ENCODE measurements at places on chromosomes 11 and 22.
A peak's percentile ranks its signal among the peaks of the same experiment; 100 is the strongest.

- no peak for DNase-seq
These were observed 422 bp downstream of the GLB1L2 start for GRCh38 chr11:134332189-134332631.

DNA sequence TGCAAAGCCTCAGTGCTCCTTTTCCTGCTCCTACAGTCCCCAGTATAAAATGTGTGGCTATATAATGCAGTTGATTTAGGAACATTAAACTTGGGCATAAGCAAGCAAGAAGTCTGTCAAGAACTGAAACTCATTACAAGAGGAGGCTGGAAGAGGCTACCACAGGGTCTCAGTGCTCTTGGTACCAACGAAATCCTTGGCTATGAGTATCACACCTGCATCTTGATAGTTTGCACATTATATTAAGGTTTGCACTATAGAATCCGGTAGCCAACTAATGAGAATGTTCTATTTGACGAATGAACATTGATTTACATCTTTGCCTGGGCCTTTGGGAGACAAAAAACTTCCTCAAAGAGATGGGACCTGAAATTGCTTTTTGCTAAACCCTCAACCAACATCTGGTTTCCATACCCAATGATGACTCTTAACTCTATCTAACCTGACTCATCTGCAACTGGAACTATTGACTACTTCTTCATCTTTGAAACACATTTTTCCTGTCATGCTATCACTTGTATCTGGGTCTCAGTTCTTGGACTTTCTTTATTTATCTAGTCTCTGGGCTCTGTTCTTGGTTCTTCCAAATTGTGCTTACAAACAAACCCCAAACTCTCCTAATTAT is 207.2 kb upstream of the CTSC start:
- DNase-seq, result no peak

DNA sequence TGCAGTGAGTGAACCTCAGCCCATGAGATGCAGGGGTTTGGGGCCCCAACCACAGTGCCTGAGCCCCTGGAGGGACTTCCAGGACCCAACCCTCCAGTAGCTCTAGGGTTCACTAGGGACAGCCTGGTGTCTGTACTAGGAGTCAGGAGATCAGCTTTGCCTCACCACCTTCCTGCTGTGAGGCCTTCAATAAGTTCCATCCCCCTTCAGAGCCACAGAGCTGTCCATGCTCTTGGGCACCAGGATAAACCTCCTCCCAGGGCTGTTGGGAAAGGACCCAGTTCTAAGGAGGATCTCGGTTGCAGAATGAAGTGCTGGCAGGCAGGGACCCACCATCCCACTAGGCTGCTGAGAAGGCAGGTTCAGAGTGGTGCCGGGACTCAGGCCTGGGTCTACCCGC is 9.7 kb downstream of the ARHGEF17 start:
- no peak for DNase-seq

- no peak for DNase-seq
These were observed 437.5 kb downstream of the NTM start for GRCh38 chr11:131807876-131808275.

DNA sequence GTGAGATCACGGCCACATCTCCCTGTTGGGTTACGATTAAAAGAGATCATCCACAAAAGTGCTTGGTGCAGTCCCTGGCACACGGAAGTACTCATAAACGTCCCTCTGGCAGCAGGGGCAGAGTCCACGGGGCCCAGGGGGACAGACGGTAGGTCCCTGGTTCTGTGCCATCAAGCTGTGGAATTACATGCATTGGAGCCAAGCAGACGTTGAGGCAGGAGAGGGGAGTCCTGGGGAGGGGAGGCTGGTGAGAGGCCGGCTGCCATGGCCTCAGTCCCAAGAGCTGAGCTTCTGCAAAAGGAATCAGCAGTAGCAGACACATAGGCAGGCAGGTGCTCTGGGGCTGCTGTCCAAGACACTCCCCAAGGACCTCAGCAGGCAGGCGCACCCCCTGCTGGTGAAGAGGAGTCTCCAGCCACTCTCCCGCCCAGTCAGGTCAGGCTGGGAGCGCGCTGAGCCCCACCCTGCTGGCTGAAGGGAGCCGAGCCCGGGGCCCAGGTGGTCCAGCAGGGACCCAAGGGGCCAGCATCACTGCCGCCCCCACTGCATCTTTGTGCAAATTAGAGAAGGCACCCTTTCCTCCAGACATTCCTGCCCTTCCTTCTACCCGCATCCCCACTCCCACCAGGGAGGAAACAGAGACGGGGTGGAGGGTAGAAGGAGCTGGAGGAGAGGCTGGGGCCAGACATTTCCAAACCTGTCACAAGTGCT is 7.6 kb upstream of the KCTD17 start:
- peak; percentile 31 for DNase-seq

- DNase-seq, result no peak
These were observed 64.6 kb downstream of the OTOG start for GRCh38 chr11:17611503-17612220.

DNA sequence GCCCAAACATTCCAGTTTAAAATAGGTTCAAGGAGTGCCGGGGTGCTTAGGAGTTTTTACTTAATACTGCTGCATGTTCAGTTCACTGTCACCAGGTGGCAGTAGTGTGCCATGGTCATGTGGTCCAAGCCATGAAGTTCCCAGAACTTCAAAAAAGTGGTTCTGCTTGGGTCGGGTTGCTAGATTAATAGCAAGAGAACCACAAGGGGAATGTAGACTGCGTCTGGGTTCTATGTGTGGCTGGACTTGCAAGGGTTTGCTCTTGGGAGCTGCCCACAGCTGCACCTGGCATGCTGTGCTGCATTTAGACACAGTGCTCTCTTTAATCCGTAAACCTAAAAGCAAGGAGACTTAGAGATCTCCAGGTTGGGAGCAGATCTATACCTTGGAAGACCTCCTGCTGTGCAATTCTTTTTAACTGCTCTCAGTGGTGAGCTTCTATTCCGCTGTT is 6.5 kb upstream of the SPON1 start:
- DNase-seq, result peak; percentile 23

- no peak for DNase-seq
These were observed 34.2 kb downstream of the TBC1D22A start for GRCh38 chr22:46796566-46797195.

DNA sequence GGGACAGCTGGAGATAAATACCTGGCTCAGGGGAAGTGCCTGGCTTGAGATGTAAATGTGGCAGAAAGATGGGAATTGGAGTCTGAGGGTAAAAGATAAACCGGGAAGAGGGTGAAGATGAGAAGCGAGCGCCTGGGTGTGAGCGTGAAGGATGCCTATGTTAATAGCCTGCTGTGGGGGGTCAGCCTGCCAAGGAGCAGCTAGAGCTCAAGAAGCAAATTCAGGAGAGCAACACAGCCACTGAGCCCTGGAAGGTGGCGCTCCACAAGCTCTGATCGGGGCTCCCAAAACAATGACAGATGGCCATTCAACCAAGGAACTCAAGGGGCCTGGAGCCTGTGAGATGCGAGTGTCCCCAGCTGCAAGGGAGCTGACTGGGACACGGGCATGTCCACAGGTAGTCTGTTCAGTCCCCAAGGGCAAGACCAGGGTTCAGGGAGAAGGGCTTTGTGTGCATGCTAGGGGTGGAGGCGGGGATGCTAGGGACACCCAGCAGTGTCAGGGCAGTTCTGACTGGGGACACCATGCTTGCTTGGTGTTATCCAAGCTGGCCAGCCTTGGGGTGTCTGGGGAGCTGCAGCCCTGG is 2.8 kb downstream of the GSC2 start:
- DNase-seq, result no peak

DNA sequence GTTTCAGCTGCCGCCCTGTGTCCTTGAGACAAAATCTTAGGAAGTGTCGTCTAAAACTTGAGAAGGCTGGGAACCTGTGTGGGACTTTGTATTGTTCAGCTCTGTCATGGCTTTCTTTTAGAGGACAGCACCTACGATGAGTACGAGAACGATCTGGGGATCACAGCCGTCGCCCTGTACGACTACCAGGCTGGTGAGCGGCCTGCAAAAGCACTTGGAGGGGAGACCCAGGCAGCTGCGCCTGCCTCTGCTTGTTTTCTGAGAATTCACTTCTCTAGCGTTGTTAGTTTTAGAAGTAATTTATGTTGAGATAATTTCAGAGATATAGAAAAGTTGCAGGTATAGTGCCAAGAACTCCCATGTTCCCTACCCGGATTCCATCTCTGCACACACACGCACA is 35.2 kb downstream of the CTTN start:
- no peak for DNase-seq
